ENCODE measurements at places on chromosomes 11 and 22.

DNA sequence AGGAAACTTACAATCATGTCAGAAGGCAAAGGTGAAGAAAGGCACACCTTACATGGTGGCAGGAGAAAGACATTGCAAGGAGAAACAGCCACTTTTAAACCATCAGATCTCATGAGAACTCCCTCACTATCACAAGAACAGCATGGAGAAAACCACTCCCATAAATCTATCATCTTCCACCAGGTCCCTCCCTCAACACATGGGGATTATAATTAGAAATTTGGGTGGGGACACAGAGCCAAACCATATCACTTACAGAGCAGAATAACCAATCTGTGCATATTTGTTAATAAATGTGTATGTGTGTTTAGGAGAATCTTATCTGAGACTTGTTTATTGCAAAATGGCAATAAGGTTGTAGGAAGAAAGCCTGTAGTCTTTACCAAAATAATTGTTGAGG is 205.2 kb upstream of the ANO3 start:
- DNase-seq, result no peak

DNA sequence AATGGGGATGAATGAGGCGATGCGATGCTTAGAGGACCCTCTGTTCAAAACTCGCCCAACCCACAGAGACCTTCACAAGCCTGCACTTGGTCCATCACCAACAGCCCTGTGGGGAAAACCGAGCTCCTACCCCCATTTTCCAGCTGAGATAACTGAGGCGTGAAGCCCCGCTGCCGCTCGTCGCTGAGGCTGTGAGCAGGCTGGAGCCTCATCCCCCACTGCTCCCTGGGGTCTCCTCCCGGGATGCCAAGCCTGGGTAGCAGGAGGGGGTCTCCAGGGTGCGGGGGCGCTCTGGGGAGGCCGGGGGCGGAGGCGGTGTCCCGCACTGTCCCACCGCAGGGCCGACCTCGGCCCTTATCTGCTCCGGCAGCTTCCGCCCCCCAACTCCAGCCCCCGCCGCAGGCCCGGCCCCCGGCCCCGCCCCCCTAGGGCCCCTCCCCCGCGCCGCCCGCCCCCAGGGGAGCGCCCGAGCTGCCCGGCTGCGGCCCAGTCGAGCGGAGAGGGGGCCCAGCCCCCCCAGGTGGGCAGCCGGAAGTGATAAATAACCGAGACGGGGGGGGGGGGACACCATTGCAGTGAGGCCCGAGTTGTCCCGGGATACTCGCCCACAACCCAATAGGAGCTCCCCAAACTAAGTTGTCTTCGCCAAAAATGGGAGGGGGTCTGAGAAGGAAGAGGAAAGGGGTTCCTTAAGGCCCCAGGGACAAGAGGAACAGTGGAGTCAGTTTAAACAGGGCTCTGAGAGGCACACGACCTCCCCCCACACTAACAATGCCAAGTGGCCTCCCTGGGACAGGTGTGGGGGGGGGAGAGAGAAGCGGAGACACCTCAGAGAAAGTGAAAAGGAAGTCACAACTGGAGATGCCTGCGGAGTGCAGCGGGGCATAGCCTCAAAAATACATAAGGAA is 8.3 kb upstream of the SLC39A13 start:
- no peak for DNase-seq

GRCh38 chr22:39534591-39535356 is 2.2 kb upstream of the RPS19BP1 start:
- DNase-seq, result no peak

- no peak for DNase-seq
Measured at GRCh38 chr22:37521236-37521739, 2.1 kb upstream of the CARD10 start.

- no peak for DNase-seq
Measured at GRCh38 chr22:45318558-45319323, 9.0 kb downstream of the FAM118A start.

DNA sequence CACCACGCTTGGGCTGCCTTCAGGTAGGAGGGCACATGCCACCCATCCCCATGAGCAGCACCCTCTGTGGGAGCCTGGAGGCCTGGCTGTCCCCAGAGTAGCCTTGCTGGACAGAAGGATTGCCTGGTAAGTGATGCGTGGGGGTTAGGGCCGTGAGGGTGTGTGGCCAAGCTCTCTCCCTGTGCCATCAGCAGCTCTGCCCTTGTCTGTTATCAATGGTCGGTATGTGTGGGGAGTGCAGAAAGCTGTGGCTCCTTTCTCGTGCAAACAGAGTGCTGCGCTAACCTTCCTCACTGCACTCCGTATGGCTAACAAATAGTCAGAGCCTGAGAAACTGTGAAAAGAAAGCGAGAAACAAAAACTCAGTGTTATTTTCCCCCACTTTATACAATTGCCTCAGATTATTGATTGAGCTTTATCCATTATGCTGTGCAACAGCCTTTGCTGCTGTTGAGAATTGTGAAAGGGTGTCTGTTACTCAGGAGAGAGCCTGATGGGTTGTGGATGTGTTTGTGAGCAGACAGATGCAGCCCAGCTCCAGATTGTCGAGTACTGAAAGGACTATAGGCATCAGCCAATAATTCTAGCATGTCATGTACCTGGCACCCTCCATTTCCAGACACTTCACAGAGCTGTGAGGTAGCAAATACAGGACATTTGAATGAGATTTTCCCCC is 432.2 kb downstream of the NTM start:
- no peak for DNase-seq

DNA sequence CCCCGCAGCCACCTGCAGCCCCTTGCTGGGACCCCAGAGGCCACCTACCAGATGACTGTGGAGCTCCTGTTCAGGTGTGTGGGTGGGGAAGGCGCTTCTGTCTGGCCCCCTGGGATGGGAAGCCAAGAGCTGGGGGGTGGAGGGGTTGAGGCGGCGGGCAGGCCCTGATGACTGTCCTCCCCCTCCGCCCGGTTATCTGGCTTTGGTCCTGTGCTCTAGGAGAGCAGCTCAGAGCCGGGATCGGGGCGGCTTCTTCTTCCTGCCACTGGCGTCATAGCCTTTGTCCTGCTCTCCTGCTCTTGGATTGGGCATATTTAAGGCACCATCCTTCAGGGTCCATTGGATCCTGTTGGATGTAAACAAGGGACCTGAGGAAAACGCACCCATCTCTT is 38.4 kb downstream of the TPCN2 start:
- no peak for DNase-seq

GRCh38 chr22:46053563-46054090 is 76.7 kb upstream of the WNT7B start:
- DNase-seq, result no peak

DNA sequence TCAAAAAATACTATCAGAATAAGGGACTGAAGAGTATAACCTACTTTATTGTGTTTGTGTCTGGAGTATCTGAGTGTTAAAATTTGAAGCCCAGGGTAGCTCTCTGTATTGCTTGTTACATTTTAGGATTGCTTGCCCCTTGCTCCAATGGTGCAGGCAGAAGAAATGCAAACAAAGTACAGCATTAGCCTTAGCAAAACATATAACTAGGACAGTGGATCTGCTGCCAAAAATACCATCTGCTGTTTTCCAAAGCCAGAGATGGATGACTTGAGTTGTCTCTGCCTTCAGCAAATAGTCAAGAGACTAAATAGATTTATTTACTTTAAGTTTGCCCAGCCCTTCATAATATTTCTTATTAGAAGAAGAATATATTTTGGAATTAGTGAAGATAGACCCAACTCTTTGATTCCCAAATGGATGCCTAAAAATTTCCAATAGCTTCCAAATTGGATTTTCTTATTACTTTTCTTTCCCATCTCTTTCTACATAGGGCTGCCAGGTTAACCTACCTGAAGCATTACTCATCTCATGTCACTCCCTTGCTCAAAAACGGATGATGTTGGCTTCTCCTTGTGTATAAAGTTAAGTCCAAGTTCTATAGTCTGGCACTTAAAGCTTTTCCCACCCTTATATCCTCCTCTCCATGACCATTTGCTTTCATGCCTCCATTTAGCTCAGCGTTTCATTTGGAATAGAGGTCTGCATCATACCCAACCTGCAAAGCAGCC is 66.3 kb downstream of the LDLRAD3 start:
- no peak for DNase-seq

- no peak for DNase-seq
Measured at GRCh38 chr22:36965696-36966095, 52.3 kb downstream of the CSF2RB start.
